ENCODE measurements at places on chromosomes 6 and 20.

GRCh38 chr20:9978397-9979004, 56.3 kb upstream of the ANKEF1 start:
- DNase-seq, result peak; percentile 78

- no peak for DNase-seq
These were observed 894.8 kb upstream of the FLRT3 start for GRCh38 chr20:15232243-15232642.

GRCh38 chr20:9038791-9039535, 29.9 kb upstream of the PLCB4 start:
- no peak for DNase-seq

DNA sequence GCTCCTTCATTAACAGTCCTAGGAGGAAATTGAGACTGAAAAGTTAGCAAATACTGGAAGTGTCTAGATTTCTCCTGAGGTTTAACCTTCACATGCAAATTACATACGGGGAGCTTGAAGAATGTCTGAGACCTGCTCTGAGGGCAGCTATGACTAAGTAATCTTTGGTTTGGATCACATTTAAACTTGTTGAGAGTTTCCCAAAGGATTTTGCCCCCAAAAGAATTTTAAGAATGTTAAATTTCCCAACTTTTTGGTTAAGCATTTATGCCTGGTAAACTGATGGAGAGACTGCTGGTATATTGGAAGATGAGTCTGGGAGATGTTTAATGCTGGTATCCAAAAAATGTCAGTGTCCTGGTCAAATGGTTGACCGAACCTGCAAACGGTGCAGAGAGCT, 97.0 kb downstream of the RREB1 start:
- no peak for DNase-seq

DNA sequence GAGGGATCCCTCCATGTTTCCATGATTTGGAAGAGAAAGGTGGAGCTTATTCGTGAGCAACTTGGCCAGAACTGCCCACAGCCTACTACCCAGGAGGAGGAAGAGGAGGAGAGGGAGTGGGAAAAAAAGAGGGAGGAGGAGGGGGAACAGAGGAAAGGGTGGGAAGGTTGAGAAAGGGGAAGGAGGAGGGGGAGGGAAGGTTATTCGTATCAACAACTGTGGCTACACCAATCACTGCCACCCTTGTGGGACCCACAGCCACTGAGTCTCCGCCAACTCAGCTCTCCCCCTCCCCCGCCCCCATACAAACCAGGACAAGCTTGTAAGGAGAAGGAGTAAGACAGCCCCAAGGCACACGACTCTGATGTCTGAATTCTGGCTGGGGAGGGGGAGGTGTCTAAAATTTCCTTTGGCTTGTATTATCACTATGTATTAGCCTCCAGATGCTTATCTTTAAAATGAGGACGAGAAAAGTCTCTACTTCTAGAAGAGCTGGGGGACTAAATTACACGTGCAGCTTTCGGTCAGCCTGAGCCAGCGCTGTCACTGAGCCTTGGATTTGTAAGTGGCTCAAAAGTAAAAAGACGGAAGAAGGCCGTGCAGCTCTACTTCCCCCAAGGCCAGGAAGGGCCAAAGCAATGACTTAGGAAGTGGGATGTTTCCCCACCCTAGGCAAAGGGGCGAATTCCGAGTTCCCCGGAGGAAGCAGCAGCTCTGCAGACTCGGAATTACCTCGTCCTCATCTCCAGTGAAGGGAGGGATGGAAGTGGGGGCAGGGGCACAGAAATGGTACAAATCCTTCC, 1.0 kb downstream of the FKBP1A start:
- peak; percentile 16 for DNase-seq

DNA sequence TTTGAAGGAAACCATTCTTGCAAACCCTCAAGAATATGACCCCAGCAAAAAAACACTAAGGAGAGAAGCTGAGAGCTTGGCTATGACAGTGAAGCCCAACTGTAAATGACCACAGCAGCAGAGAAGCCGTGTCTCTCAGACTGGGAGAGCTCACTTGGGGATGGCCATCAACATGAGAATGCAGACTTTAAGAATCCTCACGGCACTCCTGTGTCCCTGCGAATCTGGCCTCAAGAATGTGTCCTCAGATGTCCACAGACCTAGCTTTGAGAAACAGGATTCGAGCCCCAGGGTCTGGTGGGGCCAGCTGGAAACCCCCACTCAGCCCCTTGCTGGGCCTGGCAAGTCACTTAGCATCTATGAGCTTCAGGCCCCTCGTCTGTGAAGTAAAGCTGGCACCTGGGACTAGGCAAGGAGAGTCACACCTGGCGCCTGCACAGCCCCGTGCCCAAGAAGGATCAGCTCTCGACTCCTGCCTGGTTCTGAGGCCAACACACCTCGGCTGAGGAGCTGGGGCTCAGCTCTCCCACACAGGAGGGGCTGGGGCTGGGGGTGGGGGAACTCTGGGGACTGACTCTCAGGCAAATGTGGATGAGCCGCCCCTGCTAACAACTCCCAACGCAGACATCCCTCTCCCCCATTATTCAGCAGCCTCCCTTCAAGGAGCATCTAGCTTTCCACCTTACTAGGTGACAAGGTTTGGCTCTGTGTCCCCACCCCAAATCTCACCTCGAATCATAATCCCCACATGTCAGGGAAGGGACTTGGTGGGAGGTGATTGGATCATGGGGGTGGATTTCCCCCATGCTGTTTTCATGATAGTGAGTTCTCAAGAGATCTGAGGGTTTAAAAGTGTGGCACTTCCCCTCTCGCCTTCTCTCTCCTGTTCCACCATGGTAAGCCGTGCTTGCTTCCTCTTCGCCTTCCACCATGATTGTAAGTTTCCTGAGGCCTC, 97.7 kb downstream of the GRM4 start:
- no peak for DNase-seq

DNA sequence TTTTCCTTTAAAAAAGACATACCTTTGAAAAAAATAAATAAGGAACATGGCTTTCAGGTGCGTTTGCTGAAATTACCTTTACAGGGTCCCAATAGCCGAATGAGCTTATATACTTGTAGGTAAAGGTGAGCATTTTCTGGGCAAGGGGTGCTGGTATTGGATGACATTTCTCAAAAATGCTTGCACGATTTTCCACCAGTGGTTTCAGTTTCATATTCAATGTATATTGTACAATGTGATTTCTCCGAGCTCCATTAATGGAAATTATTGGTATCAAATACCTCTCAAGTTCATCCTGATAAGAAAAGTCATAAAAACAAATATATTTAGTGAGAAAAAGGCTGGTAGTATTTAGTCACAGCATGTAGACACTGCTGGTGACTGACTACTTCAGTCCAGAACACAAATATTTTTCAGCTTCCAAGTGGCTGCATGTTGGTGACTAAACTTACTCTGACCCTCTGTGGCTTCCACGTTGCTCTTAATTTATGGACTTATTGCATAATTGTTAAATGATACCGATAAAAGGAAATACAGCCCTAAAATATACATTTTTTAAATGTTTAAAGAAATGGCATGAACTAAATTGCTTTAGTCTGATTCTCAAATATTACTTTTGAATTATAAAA, 32.9 kb upstream of the ZBTB24 start:
- peak; percentile 41 for DNase-seq

GRCh38 chr6:168663041-168663440, 222.1 kb downstream of the SMOC2 start:
- DNase-seq, result no peak

- DNase-seq, result no peak
These were observed 66.9 kb downstream of the PYGB start for GRCh38 chr20:25314497-25315417.

- peak; percentile 45 for DNase-seq
These were observed 16.1 kb upstream of the SLC17A3 start for GRCh38 chr6:25889877-25890853.

- no peak for DNase-seq
These were observed 32.4 kb upstream of the PBOV1 start for GRCh38 chr6:138250513-138251247.

DNA sequence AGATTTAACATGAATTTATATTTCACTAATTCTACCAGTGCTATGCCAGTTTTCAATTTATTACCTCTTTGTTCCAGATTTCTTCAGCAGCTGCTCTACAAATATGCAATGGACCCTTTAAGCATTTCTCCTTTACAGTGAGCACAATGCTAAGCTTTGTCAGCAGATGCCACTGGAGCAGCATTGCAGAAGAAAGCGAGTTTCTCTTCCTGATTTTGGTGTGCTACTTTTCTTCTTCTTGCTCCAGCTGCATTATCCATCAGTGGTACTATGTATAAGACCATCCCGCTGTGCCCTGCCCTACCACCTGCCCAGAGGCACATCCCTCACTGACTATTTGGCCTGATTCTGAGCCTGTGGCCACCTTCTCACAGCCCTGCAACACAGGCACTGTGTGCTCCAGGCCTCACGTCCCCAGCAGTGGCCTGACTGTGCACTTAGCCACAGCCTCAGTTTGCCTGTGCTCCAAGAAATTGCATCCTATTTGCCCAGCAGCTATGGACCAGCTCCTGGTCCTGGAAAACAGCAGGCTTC, 84.1 kb downstream of the TNFAIP3 start:
- DNase-seq, result no peak

GRCh38 chr20:22746957-22747356, 162.6 kb upstream of the FOXA2 start:
- no peak for DNase-seq

GRCh38 chr6:105428342-105428957, 25.6 kb upstream of the PREP start:
- DNase-seq, result no peak

Data from CD4-positive, alpha-beta T cell treated with Interleukin-17A for 1 hour (primary cell).